ENCODE measurements at places on chromosomes 6 and 20.

- DNase-seq = no peak
These were observed 82.3 kb downstream of the PHACTR3 start for GRCh38 chr20:59686404-59687346.

GRCh38 chr20:19120011-19120410, 92.4 kb upstream of the SLC24A3 start:
- no peak for DNase-seq

DNA sequence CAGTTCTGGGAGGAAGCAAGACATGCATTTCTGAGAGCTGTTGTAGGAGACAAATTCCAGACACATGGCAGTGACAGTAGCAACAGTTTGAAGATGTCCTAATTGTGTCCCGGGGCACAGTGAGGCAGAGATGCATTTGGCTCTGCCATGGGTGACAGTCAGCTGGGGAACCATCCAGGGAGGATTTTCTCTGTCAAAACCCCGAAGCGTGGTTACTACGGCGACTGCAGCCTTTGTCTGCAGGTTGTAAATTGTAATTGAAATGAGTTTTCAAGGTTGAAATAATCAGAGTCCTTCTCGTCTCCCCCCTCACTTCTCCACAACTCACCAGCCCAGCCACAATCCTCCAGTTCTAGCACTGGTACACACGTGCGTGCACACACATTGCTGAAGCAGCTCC, 100.1 kb downstream of the GRM4 start:
- no peak for DNase-seq

- DNase-seq = no peak
These were observed 100.6 kb downstream of the KCNB1 start for GRCh38 chr20:49381558-49382493.

GRCh38 chr20:18611492-18611891, 23.6 kb downstream of the DTD1 start:
- no peak for DNase-seq

GRCh38 chr6:33116417-33116816, 40.6 kb downstream of the HLA-DPB1 start:
- no peak for DNase-seq

DNA sequence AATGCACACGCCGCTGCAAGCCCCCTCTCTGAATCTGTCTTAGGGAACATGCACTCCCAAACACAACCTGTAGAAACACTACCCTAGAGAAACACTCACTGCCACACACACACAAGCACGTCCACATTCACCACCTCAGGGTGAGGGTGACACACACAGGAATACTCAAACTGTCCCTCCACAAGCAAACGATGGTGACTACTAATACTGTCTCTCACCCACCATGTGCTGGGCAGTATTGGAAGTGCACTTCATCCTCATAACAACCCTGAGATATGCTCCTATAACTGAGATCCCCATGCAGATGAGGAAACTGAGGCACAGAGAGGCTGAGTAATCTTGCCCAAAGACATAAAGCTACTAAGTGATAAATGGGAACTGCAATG, 55.0 kb downstream of the ATP9A start:
- no peak for DNase-seq

DNA sequence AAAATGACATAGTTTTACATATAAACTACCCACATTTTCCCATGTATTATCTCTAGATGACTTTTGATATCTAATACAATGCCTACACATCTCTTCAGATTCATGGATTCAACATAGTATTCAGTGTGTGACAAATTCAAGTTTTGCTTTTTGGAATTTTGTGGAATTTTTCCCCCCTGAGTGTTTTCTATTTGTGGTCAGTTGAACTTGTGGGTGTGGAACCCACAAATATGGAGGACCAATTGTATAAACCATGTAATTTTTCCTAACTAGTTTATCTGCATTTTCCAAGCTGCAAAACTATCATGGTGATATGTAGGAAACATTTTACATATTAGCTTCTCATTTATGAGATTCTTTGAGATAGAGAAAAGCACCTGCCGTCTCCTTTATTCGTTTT, 374.3 kb upstream of the SOX4 start:
- no peak for DNase-seq

GRCh38 chr20:37331060-37331857, 14.7 kb upstream of the SRC start:
- DNase-seq = no peak

DNA sequence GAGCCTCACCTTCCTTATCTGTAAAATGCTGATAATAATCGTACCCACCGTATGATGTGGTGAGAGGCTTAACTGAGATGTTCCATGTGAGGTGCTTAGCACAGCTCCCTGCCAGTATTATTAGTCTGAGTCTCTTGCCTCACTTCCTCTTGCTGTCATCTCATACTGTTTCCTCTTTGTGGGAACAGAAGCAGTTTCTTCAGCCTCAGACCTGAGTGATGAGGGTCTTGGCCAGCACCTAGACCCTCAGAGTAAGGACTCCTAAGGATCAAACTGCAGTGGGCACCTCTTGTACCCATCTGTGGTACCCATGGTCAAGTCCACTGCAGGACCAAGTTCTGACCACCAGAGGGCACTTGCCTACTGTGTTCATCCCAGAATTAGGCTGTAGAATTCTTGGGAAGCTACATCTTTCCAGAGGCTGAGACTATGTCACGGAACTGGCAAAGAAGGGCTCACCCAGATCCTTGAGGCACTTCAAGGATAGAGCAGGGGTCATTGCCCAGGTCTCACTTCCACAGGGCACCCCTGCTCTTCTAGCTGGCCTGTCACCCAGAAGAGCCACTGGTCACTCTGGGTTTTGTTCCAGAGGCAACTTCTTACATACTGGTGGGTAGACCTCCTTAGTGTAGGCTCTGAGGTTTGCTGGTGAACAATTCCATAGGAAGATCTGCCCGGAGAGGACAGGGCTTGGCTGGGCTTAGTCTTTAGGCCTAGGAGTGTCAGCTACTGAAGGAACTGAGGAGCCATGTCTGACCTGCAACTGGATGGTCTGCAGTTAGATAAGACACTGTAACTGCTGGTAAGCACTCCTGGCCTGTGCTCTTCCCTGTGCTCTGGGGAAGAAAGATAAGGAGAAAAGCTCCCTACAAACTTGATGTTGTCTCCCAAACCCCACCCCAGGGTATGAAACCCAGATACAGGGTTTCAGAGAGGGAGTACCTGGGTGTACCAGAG, 20.6 kb upstream of the SGK2 start:
- DNase-seq = no peak

DNA sequence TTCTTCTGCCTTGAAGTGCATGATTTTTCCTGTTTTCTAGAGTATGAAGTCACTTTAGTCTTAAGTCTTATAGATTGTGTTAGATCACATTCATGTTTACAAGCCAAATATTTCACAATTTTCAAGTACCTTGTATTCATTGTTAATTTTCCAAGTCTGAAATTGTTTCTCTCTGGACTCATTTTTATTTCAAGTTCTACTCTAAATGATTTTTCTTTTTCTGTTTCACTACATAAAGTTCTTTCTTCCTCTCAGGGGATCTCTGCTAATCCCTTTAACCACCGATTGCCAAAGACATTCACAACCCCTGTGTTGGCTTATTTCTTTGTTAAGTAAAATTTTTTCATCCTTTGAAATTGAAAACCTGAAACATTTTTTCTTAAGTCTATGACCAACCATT, 805.7 kb downstream of the KIF16B start:
- no peak for DNase-seq
